ENCODE measurements at places on chromosomes 3 and 15. TPM values are rescaled to one million over a fixed set of nuclear protein-coding genes. Genes with fewer than 3 reads are reported as not detected.

Gene RBMS3
- 42.3 TPM for total RNA-seq

Gene GSK3B
- 50.1 TPM for total RNA-seq

Gene POTEB3
- not detected for total RNA-seq

Gene RTP3
- not detected for total RNA-seq

Gene CCNB2
- total RNA-seq: 65.2 TPM

Gene ZNF860
- 0.73 TPM for total RNA-seq

Gene SLC6A11
- total RNA-seq: not detected

Gene RAD18
- total RNA-seq: 23.8 TPM

Gene DUOXA1
- total RNA-seq: not detected

Gene CADPS
- not detected for total RNA-seq

Gene COL7A1
- total RNA-seq: 1.9 TPM

Gene ALDH1A3
- 5.8 TPM for total RNA-seq

Gene SLC28A1
- not detected for total RNA-seq

Gene TRPM1
- not detected for total RNA-seq

Gene TTLL13
- not detected for total RNA-seq

Gene TGM4
- total RNA-seq: 0.24 TPM

Gene ADAMTSL3
- not detected for total RNA-seq

Gene CGNL1
- 27.1 TPM for total RNA-seq

Gene CNTN4
- not detected for total RNA-seq

Gene LDHAL6B
- not detected for total RNA-seq

Gene GRAMD1C
- 17.0 TPM for total RNA-seq

Gene VWA5B2
- total RNA-seq: not detected

Gene PLAAT1
- total RNA-seq: 0.58 TPM

Gene PIERCE2
- 2.3 TPM for total RNA-seq

Gene HGD
- total RNA-seq: 0.44 TPM

Gene IGDCC3
- not detected for total RNA-seq

Gene ST6GAL1
- total RNA-seq: 101 TPM

Gene DNAH1
- 5.8 TPM for total RNA-seq

Gene COLQ
- total RNA-seq: 2.3 TPM

Gene FOXL2NB
- total RNA-seq: not detected

Gene STRA6
- total RNA-seq: not detected

Gene CFAP44
- 3.3 TPM for total RNA-seq

Gene CLEC3B
- not detected for total RNA-seq

Gene RBP2
- total RNA-seq: not detected

Gene CCR9
- not detected for total RNA-seq

Data from endothelial cell of umbilical vein (primary cell).